ENCODE measurements at places on chromosomes 13 and 19.
A peak's percentile ranks its signal among the peaks of the same experiment; 100 is the strongest.

DNA sequence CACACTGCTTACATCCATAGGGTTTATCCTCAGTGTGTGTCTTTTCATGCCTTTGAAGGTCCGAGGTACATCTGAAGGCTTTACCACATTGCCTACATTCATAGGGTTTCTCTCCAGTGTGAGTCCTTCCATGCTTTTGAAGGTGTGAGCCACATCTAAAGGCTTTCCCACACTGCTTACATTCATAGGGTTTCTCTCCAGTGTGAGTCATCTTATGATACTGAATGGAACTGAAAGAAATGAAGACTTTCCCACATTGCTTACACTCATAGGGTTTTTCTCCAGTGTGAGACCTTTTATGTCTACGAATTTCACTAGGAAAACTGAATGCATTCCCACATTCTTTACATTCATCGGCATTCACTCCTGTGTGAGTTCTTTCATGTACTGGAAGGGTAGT, 7.1 kb downstream of the ZNF20 start:
- peak; percentile 35 for DNase-seq

DNA sequence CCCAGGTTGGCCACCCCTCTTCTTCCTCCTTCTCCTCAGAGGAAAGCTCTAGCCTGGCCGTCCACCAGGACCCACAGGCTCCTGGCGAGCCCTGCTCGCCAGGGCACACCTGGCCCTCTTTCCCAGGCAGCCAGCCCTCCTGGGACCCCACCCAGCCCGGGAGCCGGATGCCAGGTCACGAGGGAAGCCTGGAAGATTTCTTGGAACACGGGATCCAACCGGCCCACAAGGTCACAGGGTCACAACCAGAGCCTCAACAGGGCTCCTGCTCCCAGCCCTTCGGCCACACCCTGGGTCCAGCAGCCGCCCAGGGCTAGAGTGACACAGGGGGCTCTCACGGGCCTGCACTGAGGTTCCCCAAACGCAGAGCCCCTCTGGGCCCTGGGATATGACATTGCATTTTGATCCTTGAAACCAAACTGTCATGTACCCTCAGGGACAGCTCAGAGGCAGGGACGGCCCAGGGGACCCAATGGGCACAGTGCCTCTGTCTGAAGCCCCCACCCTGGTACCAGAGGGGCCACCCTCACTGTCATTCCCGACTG, 5.5 kb downstream of the MKNK2 start:
- DNase-seq: no peak

GRCh38 chr13:76223565-76223964, 587.4 kb downstream of the LMO7 start:
- DNase-seq: no peak

- DNase-seq: no peak
These were observed 21.5 kb upstream of the ARHGEF7 start for GRCh38 chr13:111093634-111094033.

DNA sequence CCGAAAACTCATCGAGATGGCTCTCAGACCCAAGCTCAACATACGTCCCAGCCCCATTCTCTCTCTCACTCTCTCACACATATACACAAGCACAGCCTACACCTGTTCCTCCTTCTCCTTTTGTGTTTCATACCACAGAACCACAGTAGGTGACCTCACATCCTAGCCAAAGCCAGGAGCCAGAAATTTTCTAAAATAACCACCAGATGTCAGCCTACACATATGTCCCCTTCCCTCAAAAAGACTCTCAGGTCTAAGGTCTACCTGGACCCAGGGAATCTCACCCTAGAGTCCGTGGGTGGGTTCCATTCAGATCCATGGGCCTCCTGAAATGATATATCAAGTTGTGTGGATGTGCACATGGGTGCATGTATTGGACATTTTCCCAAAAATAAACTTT, 104.2 kb upstream of the IPO5 start:
- DNase-seq: peak; percentile 62

DNA sequence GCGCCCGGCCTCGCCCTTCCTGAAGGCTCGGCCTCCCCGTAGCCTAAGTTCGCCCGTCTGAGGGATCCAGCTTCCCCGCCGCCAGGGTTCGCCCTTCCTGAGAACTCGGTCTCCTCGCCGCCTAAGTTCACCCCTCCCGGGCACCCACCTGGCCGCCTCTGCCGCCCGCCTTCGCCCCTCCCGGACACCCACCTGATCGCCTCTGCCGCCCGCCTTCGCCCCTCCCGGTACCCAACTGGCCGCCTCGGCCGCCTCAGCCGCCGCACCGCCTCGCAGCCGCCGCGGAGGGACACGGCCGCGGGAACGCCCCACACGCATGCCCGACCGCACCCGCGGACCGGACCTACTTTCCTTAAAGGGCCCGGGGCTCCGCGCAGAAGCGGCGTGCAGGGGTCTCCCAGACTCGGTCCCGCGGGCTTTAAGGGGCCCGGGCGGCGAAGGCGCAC, at the start of gene MOB3A:
Gene MOB3A (minus strand): TSS at position 293 of the 446 bp plus-strand sequence. CDS start 17,766 bp downstream, outside the sequence.
- peak; percentile 95 for DNase-seq

DNA sequence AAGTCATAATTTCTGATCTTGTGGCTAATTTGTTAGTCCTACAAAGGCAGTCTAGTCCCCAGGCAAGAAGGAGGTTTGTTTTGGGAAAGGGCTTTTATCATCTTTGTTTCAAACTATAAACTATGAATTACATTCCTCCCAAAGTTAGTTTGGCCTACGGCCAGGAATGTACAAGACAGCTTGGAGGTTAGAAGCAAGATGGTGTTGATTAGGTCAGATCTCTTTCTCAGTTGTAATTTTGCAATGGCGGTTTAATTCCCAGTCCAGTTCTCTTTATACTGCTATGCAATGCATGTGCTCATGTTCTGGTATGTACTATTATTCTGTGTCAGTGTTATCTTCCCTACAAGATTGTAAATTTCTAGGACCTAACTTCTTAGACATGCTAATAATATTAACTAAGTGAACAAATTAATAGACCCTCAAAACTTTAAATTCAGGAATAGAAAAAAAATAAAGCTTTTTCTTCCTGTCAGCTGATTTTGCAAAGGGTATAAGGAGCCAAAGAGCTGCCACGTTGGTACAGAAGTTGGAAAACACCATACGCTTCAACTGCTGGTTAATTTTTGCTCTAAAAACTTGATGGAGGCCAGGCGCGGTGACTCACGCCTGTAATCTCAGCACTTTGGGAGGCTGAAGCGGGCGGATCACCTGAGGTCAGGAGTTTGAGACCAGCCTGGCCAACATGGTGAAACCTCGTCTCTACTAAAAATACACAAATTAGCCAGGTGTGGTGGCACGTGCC, 1.3 kb upstream of the DNAJC15 start:
- DNase-seq: peak; percentile 86

DNA sequence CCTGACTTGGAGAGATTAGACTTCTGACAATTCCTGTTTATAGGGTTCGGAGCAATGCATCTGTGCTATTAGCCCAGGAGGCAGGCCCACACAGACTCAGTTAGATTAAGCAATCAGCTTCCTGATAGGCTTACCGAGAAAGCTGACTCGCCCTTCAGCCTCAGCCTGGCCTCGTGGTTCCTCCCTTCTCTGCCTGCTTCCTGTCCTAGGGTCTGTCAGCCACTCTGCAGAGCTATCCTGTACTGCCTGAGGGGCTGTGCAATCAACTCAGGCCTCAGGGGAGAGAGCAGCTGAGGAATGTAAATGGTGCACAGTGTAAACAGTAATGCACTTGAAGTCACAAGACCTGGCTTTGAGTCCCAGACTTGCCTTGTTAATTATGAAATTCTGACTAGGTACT, 30.7 kb downstream of the HTR2A start:
- DNase-seq: peak; percentile 80

DNA sequence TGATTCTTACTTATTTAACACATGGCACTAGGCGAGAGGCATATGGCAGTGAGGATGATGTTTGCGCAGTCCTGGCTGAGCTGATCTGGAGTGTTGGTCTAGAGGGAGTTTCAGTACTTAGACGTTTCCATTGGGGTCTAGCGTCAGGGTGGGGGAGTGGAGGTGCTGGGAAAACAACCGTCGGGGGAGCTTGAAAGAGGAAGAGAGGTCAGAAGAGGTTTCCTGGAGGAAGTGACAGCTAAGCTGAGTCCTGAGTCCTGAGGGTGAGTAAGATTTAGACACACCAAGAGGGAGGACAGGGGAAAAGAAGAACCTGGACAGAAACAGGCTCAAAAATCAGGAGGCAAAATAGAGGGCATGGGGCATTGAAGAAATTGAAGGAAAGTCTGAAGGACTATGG, 81.4 kb downstream of the ALOX5AP start:
- peak; percentile 36 for DNase-seq

- DNase-seq: peak; percentile 34
These were observed 3.4 kb downstream of the GGN start for GRCh38 chr19:38384209-38385027.

GRCh38 chr13:98284679-98285078, 107.6 kb upstream of the RNF113B start:
- DNase-seq: no peak
